Posterior vena cava (tissue), 2 donors: ENCODE measurements at places on chromosomes 2 and 18. TPM values are rescaled to one million over a fixed set of nuclear protein-coding genes. Genes with fewer than 3 reads are reported as not detected.

DNA sequence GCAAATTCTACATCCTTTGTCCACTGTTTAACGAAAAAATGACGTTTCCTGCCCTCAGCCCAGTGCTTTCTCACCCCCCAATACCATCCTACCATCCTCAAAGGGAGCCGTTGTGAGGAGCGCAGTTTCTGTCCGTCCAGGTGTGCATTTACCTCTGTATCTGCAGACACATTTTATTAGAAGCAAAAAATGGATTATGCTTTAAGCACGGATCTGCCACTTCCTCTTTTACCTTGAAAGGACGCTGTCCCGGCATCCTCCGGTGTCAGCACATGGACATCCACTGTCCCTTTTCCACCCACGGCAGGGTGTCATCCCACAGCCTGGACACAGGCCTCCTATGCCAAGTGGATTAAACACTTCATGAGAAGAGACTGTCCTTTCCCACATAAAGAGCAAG is 7.2 kb upstream of the MAL start:
- DNase-seq: no peak

DNA sequence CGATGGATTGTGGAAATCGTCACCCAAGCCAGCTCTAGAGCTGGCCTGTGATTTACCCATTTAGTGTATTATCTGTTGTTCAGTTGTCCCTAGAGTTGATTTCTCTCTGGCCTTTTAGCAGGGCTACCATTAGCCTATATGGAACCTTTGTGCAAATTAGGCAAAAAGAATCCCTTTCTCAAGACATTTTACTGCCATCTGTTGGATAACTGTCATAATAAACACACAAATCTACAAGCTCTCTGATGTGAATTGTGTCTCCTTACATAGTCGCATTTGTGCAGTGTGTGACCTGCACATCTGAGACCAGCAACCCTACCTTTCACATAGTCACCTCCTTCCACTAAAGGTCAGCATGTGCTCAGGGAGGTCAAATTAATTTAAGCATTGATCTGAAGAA is 34.0 kb downstream of the LOXHD1 start:
- DNase-seq: no peak

DNA sequence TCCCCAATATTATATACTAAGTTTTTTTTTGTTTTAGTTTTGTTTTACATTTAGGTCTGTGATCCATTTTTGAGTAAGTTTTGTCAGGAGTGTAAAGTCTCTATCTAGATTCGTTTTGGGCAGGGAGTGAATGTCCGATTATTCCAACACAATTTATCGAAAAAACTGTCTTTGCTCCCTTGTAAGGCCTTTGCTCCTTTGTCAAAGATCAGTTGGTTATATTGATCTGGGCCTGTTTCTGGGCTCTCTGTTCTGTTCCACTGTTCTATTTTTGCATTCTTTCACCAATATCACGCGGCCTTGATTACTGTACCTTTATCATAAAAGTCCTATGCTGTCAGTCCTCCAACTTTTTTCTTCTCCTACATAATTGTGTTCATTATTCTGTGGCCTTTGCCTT is 276.5 kb upstream of the ZC3H15 start:
- DNase-seq: no peak

The SERPINB10 gene
- total RNA-seq: not detected

DNA sequence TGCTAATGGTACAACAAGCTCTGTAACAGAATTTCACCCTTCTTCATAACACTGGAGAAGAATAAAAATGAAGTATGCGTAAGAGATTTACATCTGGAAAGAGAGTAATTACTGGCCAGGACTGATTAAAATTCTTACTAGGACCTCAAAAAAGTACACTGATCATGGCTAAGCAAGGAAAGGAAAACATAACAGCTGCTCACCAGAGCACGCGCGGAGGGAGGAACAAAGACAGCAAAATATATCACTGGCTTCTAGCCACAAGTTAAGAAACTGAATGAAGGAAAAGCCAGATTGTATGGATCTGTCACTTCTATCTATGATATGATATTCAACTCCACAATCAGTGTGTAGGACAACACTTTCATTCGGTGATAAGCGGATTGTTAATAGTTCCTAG is 15.6 kb upstream of the CYTIP start:
- DNase-seq: no peak

The CELF4 gene
- total RNA-seq: not detected

DNA sequence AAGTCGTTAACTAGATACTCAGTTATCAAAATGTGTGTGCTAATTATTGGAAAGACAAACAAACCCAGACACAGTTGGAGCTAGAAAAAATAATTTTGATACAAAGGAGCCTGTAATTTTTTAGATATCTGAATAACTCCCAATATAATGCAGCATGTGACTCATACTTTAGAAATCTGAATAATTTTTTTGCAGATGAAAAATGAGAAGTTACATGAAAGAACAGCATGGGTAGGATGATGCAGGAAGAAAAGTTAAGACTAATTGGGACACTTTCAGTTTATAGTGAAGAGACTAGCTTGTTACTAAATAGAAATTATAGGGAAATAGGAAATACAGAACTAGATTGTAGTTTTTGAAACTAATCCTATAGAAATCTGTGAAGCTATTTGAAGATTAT is 945.8 kb downstream of the CBLN2 start:
- DNase-seq: no peak

DNA sequence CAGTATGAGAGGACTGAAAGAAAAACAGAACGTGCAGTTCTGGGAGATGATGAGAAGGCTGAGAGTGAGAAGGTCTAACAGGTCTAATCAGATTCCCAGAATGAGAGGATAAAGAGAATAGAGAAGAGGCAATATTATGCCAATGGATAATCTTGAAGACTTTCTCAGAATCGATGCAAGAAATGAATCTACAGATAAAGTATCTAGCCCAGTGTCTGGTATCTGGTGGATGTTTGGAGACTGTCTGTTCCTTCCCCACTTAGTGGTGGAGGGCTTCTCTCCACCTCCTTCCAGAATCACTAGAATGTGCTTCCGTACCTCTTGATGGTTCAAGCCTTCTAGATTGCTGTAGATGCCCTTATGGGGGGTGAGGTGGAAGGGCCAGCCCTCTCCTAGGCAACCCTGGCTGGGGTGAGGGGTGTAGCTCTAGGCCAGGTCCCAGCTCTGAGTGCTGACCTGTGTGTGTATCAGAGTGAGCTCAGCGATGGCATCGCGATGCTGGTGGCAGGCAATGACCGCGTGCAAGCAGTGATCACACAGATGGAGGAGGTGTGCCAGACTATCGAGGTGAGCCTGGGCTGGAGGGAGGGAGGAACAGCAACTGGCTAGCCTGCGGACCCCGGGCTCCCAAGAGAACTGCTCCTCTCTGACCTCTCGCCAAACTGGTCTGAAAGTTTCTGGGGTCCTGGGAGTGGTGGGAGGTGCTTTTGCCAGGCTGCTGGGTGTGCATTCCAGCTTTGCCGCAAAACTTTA is 3.6 kb downstream of the UCN start:
- DNase-seq: peak; percentile 32

- DNase-seq: no peak
Measured at GRCh38 chr2:129193961-129194360, 785.5 kb upstream of the RAB6C start.
